ENCODE measurements at places on chromosomes 13 and 19. TPM values are rescaled to one million over a fixed set of nuclear protein-coding genes. Genes with fewer than 3 reads are reported as not detected.

ZNF260 gene
- 10.5 TPM for total RNA-seq

- no peaks in the 10 kb centered on the region for H3K27me3 ChIP-seq
- no peak for DNase-seq
- no peak overlapping the region for H3K27ac ChIP-seq
- H3K36me3 ChIP-seq, result no peaks in the 10 kb centered on the region
- no peak overlapping the region for H3K4me3 ChIP-seq
Measured at GRCh38 chr13:113654175-113654560, 3.8 kb downstream of the ATP4B start.

DNA sequence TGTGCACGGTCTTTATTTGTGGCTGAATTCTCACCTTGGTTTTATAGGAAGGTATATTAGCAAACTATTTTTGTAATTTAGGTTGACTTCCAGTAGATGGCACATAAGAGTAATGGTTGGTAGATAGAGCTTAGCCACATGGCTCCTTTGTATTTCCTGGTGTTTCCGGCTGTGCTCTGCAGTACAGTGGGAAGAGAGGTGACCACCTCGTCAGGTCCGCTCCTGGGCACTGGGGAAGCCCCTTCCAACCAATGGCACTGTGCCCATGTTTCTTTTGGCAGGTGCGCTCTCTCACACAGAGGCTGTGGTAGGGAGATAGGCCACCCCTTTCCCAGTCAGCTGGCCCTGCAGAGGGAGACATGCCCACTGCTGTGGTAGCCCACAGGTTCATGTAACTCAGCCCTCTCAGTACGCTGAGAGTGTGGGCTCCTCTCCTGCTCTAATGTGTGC lies 74.3 kb upstream of the ATP12A start:
- no peak overlapping the region for H3K4me3 ChIP-seq
- no peaks in the 10 kb centered on the region for H3K27me3 ChIP-seq
- H3K27ac ChIP-seq, result no peak overlapping the region
- H3K4me1 ChIP-seq, result no peaks in the 10 kb centered on the region
- no peak for DNase-seq
- H3K36me3 ChIP-seq, result no peaks in the 10 kb centered on the region

ZNF675 gene
- 12.9 TPM for total RNA-seq

DNA sequence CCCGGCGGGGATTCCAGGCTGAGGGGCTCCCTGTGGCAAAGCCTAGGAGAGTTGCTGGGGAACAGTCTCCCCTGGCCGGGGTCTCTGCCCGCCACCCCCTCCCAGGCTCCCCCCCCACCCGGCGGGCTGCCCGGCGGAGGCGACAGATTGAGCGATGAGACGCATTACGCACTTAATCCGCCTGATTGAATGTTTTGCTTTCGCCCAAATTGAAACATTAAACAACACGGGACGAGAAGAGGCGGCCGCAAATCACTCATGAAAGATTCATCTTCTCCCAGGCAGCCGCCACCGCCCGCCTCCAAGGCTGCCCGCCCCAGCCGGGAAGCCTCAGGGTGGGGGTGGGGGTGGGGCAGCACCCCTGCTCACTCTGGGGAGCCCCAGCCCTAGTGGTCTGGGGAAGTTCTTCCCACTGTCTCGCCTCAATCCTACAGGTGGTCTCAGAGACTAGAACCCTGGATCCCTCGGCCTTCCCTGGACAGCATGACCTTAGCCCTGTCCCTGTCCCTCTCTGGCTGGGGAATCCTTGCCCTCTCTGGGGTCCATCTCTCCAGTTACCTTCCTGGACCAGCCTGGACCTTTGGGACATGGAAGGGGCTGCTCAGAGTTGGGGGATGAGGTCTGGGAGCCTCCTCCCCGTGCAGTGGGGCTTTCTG lies 7.6 kb upstream of the ERFL start:
- no peak for DNase-seq
- H3K27ac ChIP-seq, result no peak overlapping the region
- H3K4me1 ChIP-seq, result peaks cover 3% of the 10 kb centered on the region
- no peak overlapping the region for H3K4me3 ChIP-seq
- peaks cover 34% of the 10 kb centered on the region for H3K27me3 ChIP-seq
- H3K36me3 ChIP-seq, result no peaks in the 10 kb centered on the region

DNA sequence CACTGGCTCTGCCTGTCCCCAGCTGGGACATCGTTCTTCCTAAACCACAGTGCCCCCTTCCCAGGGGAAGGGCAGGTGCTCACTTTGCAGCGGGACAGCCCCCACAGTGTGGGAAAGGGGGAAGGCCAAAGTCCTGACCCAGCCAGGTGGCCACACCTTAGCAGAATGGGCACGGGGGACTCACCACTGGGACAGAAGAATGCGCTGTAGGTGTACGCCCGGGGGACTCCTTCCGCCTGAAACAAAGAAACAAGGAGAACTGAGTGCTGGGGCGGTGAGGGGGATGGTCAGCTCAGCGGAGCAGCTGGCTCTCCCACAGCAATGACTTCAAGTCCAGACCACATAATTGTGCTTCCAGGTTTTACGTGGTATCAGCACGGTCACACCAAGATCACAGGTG lies 49.4 kb downstream of the F2RL3 start:
- no peak overlapping the region for H3K4me3 ChIP-seq
- no peaks in the 10 kb centered on the region for H3K27me3 ChIP-seq
- H3K4me1 ChIP-seq, result no peaks in the 10 kb centered on the region
- DNase-seq, result no peak
- no peak overlapping the region for H3K27ac ChIP-seq
